T-helper 17 cell (primary cell): ENCODE measurements at places on chromosomes 4 and X.

DNA sequence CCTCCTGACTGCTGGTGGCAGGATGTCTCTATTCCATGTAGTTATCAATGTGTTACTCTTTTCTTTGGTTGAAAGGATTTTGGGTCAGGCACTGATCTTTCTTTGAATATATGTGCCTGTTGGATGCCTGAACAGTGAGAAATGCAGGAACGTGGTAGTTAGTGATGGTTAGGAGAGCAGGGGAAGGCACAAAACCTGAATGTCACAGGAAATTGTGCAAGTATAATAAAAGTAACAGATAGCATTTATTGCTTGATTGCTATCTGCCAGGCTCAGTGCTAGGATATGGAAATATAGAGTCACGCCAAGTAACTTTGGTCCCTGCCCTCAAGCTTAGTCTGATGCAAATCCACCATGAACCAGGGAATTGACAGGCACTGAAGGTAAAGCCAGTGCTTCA, 219.8 kb upstream of the FAT1 start:
- DNase-seq, result no peak

- DNase-seq, result no peak
These were observed 345.3 kb downstream of the MAPK10 start for GRCh38 chr4:86014599-86014998.

GRCh38 chr4:73308286-73308685, 49.7 kb upstream of the ANKRD17 start:
- DNase-seq, result no peak

DNA sequence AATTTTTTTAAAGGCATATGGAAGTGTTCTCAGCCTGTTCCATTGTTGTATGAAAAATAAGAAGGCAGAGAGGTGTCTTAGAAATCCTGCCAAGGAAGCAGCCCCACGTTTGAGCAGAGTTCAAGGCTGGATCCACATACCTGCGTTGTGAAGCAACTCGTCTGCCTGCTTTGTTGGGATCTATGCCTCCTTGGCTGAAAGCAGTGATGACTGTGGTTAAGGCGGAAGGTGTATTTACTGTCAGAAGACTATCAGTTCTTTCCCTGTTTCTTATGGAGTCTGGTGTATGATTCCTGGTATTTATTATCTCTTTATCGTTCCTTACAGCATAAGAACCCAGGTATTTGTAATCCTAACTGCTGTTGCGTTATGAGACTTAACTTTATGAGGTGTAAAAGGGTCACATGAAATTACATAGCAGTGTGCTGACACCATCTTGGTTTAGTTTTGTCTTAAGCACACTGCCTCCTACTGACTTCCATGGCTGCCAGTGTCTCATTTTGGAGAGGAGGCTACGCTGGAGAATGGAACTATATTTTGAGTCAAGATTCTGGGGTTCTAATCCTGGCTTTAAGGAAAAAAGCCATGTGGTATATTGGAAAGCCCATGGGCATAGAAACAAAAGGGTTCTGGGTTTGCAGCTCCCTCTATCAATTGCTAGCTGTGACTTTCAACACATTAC, 3.1 kb upstream of the MSMO1 start:
- DNase-seq, result no peak

DNA sequence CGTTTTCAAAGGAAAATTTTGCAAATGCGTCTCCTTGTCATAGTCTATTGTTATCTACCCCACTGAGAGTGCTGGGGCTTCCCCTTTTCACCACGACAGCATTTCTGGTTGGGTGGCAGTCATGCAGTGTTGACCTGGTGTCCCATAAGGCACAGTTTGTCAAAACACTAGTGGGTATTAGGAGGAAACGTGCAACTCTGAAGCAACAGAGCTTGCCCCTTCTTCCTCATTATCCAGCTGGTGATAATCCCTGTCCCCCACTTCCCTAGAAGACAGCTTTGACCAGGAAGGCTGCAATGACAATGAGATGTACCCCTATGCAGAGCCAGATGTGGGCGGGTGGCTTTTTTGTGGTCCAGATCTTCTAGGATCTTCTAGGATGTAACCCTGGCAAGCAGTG, 1.8 kb downstream of the TBC1D1 start:
- peak; percentile 10 for DNase-seq

DNA sequence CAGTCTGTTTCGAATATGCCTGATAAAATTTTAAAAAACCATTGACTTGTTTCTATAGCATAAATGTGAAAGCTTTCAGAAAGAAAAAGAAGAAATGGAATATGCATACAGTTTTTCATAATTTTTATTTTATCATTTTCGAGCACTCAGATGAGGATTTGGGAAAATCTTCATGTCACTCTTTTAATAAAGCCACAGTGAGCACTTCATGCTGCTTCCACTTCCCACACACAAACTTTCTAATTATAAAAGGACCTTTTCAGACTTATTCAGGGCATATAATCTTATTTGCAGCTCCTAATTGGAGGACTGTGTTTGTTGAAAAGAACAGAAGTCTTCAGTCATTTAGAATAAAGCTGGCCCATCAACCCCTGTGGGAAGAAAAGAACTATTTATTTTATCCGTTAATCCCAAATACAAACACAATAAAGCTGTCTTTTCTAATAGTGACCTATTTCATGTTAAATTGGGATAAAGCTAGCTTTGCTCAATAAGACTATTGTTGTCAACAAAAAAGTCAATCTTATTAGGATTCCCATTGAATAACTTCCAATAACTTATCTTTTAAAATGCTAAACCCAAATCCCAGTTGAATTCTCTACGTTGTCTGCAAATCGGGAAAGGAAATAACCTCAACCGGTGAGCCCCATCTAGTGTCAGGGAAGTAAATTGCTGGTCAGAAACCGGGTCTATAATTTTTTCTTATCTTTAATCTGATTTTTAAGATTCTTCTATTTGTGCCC, 211.5 kb downstream of the PDGFRA start:
- DNase-seq, result no peak

DNA sequence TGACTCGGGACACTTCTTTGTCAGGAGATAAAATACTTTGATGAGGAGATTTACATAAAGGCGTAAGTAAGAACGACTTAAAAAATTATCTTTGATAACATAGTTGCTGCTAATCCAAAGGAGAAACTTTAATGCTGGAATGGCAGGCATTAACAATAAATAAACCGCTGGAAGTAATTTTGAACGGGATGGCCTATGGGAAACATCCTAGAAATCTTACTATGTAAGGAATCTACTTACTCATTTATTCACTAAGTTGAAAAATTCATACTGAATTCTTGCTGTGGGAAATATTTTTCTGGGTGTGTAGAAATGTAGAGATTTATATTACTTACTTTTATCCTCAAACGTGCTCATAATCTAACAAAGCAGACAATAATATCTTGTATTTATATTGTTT, 425.7 kb upstream of the ZFP42 start:
- DNase-seq, result no peak

GRCh38 chr4:139603576-139604410, 47.8 kb upstream of the SETD7 start:
- no peak for DNase-seq

DNA sequence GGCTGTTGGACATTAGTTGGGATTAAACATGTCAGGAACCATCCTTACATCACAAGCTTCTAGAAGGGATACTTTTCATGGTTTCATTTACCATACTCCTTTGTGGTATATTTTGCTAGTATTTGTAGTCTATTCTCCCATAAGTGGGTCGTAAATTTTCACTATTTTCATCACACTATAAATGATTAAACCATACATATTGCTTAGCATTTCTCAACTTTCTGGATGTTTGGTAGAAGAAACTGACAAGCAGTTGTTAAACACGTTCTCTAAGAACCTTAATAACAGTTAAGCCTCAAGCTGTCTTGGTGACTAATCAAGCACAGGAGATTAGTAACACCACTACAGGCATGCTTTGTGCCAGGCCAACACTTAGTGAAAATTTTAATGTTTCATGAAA, 375.5 kb downstream of the NAF1 start:
- DNase-seq, result no peak

DNA sequence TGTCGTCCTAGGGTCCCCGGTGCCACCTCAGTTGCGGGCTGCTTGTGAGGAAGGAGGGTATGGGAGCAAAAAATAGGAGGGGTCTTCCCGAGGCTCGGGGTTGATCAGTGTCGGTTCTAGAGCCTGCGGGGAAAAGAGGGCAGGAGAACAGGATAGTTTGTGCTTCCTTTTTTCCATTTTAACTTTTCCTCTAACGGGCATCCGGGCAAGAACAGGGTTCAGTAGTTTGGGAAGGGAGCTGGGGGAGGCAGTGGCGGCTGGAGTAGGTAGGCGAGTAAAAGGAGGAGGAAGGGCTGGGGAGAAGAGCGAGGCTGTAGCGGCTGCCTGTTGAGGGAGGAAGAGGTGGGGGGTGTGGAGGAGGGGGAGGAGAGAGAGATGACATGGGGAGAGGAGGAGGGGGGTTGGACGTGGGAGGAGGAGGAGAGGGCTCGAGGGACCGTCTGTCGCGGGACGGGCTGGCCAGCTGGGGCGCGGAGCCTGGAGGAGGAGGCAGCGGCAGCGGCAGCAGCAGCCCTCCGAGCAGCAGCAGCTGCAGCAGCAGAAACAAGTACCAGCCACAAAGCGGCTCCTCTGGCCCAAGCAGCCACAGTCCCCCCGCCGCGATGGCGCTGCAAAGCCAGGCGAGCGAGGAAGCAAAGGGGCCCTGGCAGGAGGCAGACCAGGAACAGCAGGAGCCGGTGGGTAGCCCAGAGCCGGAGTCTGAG, at the start of gene SLC16A2:
SLC16A2 (plus strand) TSS at position 458 of the 704 bp plus-strand sequence; CDS start at position 603, 145 bp downstream.
- DNase-seq, result no peak

DNA sequence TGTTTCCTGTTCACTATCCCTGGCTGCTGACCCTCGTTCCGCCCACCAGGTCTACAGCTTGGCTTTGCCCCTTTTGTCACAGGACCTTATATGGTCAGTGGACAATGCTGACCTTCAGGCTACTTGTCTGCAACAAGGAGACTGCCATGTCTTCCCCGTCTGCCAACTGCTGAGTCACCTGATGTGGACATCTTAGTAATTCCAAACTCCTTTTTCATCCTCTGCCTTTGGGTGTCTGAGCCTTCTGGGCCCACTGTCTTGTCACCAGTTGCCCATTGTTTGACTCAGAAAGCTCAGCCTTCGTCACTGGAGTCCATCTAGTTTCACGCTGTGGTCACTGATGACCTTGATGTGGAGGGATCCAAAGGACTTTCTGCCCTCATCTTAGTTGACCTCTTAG, 30.2 kb downstream of the GPRIN3 start:
- no peak for DNase-seq

- DNase-seq, result no peak
These were observed 98.5 kb upstream of the MAP3K15 start for GRCh38 chrX:19613645-19614323.

DNA sequence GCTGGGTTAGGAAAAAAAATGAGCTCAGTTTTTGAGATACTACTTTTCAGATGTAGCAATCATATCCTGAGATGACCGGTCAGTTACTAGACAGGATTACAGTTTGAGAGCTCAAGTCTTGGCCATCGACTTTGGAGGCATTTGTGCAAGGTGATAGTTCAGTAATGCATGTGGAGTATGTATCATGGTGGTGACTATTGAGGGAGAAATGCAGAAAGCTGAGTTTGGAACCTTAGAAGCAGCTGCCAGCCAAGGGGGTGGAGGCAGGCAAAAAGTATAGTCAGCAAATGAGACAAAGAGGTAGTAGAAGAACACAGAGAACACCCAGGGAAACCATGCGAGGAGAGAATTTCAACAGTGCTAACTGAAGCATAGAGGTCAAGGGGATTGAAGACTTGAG, 48.7 kb upstream of the SLC4A4 start:
- no peak for DNase-seq

- DNase-seq, result no peak
These were observed 7.3 kb downstream of the TRIM75 start for GRCh38 chr4:165060938-165061337.

DNA sequence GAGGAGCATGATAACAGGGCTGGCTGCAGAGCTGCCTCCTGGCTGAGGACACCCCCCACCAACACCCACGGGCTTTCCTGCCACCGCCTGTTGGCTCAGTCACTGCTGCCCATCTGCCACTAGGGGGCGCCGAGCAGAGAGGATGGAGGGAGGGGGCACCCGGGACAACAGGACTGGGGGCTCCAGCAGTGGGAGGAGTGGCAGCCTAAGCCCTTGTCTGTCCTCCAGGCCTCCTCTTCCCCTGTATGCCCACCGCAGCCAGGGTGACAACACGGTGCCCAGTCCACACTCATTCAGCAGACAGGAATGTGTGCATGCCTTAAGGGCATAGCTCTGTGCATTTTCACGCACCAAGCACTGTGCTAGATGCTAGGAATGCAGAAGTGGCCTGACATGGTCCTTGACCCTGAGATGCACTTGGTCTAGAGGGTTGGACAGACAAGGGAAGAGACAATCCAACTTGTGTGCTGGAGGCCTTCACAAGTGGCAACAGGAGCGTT, 149.9 kb downstream of the AMMECR1 start:
- DNase-seq, result peak; percentile 25

DNA sequence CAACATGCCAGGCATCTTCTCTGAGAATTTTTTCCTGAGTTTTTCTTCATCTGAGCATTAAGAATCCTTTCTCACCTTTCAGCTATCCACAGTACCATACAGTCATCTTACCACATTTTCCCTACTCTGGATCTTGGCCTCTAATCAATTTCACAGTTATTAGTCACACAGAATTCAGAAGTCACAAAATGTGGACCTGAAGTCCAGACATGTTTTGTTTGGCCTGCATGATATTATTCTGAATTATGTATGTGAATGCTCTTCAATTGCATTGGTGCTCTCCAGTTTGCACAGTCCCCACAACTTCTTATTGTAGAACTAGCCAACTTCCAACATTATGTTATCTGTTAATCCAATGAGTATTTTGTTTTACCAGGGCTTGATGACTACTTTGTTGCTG, 102.3 kb upstream of the GRIA3 start:
- no peak for DNase-seq

DNA sequence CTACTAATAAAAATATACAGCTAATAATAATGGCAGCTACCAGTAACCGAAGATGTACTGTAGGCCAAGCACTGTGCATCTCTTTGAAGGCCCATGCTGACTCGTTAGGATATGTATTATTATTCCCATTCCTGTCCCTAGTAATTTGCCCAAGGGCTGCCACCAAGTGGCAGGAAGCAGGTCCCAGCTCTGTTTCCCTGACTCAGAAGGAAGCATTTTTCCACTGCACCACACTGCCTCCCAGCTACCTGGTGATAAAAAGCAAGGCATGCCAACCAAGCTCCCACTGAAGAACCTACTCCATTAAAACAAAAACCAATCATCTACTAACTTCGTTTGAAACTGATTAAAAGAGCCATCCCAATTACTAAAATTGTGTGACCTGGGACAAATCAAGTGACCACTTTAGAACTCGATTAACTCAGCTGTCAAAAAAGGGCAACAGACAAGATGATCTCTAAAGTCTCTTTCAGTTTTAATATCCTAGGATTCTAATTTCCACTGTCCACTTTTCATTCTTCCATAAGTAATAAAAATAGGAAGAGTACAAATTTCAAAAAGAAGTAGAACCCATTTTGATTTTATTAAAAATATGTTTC, 24.3 kb upstream of the PGM2 start:
- DNase-seq, result no peak

- no peak for DNase-seq
These were observed 690.0 kb upstream of the HS3ST1 start for GRCh38 chr4:12118651-12119213.
